ENCODE measurements at places on chromosomes 4 and X.

GRCh38 chrX:15815779-15816437 is 25.6 kb downstream of the ZRSR2 start:
- DNase-seq, result no peak

GRCh38 chr4:110798687-110799086 is 175.8 kb upstream of the PITX2 start:
- DNase-seq, result no peak

GRCh38 chr4:67749286-67749685 is 4.9 kb downstream of the GNRHR start:
- DNase-seq, result no peak

- no peak for DNase-seq
Observed at GRCh38 chr4:88573995-88574394, 18.3 kb upstream of the HERC3 start.

DNA sequence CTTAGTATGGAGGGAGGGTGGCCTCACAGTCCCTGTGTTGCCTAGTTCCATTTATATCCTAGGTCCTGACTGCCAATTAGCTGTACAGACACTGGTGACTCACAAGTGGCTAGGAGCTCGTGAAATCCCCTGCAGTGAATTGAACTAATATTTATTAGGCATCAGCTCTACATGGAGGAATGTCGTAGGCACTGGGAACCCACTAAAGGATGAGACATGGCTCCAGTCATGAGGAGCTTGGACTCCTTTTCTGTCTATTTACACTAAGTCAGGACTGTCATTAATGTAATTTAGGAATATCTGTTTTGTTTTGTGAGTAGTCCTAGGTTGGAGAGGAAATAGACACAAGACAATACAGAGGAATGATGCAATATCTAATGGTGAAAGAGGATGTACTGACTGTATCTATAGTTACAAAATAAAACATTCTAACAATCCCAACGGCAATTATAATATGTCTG is 67.7 kb downstream of the MID1IP1 start:
- no peak for DNase-seq

GRCh38 chr4:15836362-15836761 is 58.2 kb downstream of the CD38 start:
- no peak for DNase-seq

DNA sequence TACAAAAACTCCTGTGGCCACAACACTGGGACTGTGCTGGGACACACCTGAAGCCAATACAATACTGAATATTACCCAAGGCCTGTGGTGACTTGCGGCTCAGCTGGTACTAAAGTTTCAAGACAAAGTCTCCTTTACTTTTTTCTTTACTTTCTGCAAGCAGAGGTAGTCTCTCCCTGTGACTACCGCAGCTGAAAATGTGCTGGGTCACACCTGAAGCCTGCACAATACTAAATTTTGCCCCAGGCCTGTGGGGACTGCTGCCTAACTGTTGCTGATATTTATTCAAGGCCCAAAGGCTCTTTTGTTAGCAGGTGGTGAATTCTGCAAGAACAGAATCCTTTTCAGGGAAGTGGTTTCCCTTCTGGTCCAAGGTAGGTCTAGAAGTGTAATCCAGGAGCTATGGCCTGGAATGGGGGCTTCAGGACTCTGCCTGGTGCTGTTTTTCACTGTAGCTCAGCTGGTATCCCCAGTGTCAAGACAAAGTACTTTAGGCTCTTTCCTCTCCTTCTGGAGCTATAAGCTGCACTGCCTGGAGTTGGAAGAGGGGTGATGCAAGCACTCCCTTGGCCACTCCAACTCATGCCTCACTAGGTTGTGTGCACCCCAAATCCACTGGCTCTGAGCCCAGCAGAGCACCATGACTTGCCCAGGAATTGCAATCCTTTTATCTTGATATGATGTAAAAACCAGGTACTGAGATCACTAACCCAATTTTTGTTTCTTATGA is 489.4 kb downstream of the TECRL start:
- DNase-seq, result no peak

DNA sequence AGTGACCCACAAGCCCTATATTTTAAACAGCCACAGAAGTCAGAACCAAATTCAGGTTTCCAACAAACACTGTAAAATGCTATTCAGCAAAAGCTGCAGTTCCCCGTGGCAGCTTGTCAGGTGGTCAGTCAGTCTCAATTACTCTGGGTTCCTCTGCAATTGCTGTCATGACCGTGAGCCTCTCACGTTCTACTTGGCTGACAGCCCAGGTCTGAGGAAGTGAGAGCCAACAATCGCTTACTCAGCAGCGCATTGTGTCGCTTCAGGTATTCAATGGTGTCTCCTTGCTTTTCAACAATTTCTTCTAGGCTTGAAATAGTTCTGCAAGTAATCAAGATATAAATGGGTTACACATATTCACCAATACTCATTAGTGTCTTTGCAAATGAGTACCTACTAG is 25.8 kb downstream of the TRIM75 start:
- no peak for DNase-seq

DNA sequence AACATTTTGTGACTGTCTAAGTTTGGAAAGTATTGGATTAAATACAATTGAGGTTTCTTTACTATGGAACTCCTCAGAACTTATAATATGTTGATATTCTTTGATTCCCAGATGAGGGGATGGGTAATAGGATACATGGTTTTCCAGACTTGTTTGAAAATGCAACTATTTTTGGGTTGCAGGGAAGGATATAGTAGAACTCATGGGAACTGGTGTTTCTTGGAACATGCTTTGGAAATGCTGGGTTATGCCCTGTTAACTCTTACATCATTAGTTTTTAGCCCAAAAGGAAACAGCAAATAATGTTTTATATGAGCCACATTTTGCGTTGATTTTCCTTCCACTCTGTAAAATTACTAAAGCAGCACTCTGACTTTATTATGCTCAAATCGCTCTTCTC is 41.9 kb downstream of the HPF1 start:
- DNase-seq, result no peak

GRCh38 chr4:156888762-156889161 is 82.8 kb downstream of the PDGFC start:
- no peak for DNase-seq

- no peak for DNase-seq
Observed at GRCh38 chr4:122483481-122483880, 27.0 kb upstream of the IL2 start.

DNA sequence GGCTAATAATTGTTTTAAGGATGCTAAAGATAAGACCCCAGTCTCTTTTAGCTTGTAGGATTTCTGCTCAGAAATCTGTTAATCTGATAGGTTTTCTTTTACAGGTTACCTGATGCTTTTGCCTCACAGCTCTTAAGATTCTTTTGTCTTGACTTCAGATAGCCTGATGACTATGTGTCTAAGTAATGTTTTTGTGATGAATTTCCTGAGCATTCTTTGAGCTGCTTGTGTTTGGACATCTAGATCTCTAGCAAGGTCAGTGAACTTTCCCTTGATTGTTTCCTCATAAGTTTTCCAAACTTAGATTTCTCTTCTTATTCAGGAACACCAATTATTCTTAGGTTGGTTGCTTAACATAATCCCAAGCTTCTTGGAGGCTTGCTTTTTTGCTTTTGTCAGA is 104.1 kb downstream of the ZNF518B start:
- DNase-seq, result no peak

GRCh38 chr4:56185901-56186300 is 201.4 kb downstream of the AASDH start:
- no peak for DNase-seq

DNA sequence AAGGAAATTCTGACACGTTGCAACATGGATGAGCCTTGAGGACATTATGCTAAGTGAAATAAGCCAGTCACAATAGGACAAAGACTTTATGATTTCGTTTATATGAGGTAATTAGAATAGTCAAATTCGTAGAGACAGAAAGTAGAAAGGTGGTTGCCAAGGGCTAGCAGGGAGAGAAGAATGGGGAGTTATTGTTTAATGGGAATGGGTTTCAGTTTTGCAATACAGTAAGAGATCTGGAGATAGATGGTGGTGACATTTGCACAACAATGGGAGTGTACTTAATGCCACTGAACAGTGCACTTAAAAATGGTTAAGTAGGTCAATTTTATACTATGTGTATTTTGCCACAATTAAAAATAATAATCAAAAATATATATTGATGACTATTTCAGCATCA is 43.4 kb upstream of the TMEM154 start:
- no peak for DNase-seq

- DNase-seq, result no peak
Observed at GRCh38 chr4:16617435-16617834, 281.0 kb downstream of the LDB2 start.

DNA sequence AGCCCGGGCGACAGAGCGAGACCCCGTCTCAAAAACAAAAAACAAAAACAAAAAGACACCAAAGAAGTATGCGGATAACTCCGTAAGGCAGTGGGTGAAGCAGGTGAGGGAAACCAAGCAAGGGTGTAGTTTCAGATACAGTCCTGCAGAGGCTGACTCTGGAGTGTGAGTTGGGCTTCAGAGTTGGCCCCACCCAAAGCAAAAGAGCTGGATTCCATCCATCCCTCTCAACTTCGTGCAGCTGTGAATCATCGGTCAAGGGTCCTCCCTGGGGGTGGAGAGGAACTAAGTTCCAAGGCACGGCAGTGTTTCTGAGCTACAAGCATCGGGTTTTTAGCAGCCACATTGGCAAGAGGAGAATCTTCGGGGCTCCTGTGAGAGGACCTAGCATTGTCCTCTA is 43.9 kb upstream of the FAM9A start:
- no peak for DNase-seq

DNA sequence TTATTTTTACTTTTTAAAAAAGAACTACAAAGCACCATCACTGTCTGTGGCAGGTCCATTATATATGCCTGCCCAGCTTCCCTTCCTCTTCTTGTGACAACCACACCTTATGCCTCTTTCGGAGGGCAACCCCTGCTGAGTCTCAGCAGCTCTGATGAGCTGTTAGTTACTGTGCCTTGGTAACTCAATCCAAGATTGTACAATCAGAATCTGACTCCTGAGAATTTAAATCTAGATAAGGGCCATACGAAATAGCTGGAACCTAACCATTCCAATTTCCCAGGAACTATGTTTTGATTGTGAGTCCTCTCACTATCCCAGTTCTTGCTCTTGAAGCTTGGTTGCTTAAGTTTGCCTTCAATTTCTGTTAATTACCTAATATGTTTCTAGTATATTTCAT is 61.9 kb downstream of the ADAMTS3 start:
- DNase-seq, result no peak

- no peak for DNase-seq
Observed at GRCh38 chr4:86924811-86925210, 10.0 kb upstream of the AFF1 start.

DNA sequence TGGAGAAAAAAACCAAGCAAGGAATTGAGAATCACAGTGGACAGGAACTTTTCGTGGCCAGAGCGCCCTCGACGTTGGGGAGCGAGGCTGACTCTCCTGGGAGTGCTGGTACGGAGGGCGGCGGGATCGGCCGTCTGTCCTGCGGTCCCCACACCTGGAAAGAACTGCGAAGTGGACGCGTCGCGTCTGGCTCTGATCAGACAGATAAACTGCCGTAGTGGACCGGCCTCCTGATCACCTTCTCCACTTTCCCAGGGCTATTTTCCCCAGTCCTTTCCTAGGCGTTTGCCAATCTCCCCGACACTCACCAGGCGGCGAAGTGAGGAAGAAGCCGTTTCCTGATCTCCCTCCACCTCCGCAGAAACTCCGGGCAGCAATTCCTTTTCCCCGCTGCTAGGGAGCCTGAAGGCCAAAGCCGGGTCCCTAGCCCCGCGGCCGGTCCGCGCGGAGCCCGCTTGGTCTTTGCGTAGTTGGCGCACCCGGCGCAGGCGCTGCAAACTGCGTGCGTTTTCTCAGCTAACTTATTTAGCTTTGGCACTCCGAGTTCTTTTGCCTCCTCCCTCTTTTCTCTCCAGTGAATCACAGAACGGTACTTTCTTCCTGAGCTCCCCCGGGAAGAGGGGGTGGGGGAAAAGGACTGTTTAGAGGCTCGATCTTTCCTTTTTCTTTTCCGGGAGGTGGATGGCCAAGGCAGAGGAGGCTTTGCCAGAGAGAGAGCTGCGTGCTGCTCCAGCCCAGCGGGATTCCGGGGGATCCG is at the start of gene ARSJ:
TSS of gene ARSJ (minus strand) at position 500 of the 757 bp plus-strand sequence. CDS start 813 bp downstream, outside the sequence.
- no peak for DNase-seq

- DNase-seq, result no peak
Observed at GRCh38 chrX:132940727-132941327, 17.6 kb downstream of the HS6ST2 start.

DNA sequence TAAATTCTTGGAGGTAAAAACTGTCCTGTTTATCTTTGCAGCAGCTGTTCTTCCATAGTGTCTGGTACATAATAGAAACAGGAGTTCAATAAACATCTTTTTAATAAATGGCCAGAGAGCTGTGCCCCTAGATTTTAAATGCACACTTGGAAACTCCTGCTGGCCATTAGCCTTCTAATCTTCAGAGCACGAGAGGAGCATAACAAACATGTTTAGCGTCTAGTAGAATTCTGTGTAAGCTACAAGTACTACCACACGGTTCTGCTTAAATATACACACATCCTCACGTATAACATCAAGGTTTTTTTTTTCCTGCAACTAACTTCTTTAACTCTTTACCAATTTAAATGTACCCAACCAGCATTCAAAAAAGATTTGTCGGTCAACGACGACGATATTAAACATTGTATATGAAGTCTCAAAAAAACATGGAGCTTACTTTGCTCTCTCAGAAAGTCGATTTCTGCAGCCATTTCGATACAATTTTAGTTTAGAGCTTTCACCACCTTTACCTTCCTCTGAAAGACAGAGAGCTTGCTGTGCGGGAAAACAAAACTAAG is 628 bp downstream of the SCLT1 start:
- no peak for DNase-seq

DNA sequence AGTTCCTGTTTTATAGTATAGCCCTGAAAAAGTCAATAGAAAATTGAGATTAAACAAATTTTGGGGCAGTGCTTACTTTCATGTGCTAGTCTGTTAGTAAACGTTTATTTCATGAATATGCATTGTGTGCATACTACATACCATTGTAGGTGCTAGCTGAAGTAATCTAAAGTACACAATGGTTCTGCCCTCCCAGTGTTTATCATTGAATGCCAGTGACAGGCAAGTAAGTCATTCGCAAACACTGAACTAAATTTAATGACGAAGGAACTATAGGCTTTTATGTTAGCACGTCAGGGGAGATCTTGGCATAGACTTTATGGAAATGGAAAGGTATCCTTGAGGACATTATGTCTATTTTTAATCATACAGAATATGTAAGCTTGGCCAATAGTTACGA is 426.9 kb upstream of the EPHA5 start:
- DNase-seq, result no peak

GRCh38 chrX:154090731-154091130 is 6.8 kb downstream of the MECP2 start:
- no peak for DNase-seq

DNA sequence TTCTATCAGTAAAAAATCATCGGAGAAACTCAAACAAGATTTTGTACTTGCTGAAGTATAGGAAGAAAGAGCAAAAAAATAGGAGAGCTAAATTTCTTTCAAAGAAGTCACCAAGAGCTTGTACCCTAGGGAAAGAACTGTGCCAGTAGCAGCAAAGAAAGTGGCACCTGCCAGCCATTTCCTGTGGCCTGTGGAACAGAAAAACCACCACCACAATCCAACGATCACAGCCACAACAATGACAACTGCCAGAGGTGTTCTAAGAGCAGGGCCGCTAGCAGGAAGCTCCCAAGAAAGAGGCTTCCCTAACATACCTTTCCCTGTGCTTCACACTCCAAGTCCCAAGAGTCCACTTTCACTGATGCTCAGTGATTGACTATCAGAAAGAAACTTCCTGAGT is 266.1 kb upstream of the GPC4 start:
- no peak for DNase-seq

- no peak for DNase-seq
Observed at GRCh38 chr4:165301833-165302232, 25.6 kb upstream of the MSMO1 start.
